ENCODE measurements at places on chromosomes 5 and 9.

DNA sequence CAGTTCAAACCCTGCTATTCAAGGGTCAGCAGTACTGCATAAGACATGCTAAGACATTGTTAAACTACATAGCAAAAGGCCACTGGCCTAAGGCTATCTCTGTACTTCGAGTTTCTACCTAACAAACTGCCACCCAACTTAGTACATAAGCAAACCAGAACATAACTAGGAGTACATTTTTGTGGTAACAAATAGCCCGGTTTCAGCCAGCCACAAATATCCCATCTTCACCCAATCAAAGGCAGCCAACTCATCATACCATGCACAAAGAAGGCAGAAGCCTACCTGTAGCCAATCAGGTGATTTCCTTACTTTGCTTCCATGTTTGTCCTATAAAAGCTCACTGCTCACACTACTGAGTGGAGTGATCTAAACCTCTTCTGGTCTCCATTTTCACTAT, 201.4 kb downstream of the SMARCA2 start:
- peak; percentile 16 for DNase-seq

- DNase-seq = no peak
Measured at GRCh38 chr9:87102126-87102525, 154.8 kb upstream of the GAS1 start.

- DNase-seq = no peak
Measured at GRCh38 chr5:112895682-112896081, 26.3 kb downstream of the REEP5 start.

- no peak for DNase-seq
Measured at GRCh38 chr9:97565262-97565661, 63.8 kb downstream of the TMOD1 start.

DNA sequence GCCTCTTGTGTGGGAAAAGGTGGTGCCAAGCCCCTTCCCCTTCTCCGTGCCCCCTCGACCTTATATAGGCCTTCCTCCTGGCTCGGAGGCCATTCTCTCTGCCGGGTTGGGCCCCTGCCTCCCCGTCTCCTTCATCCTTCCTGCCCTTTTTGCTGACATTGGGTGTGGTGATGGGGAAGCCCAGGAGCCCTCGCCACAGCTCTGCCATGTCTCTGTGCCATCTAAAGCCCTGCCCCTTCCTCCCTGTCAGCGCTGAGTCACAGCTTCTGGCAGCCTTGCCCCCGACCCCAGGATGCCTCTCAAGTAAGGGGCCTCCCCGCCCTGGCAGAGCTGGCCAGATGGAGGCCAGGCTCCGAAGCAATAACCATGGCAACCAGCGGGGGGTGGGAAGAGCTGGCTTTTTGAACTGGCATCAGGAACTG, 30.4 kb downstream of the JADE2 start:
- DNase-seq = peak; percentile 94

GRCh38 chr9:126719618-126720031, 85.2 kb upstream of the ZBTB43 start:
- DNase-seq = peak; percentile 77

GRCh38 chr9:115362101-115362500, 244.1 kb upstream of the TNC start:
- DNase-seq = no peak

DNA sequence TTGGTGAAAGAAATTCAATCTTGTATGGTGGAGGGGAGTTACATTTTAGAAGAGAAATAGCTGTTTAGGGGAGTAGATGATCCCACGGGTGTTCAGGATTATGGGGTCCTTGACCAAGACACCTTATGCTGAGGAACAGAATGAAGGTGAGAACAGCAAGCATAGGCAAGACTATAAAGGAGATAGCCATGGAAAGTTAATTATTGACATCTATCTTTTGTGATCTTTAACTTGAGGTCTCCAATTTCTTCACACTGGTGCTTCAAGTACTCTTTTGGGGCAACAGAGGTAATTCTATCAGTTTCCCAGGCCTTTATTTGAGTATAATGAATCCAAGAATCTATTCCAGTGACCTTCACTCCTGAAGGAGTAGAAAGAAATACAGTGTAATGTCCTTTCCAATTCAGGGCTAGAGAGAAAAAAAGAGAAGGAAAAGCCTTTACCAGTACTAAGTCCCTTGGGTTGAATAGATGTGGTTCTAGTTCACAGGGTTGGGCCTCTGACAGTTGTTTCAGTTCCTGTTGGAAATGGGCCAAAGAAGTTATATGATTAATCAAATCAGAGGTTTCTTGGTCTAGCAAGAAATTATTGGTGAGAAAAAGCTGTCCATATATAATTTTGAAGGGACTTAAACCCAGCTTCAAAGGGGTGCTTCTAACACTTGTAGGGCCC, 2104.1 kb upstream of the ACO1 start:
- no peak for DNase-seq

DNA sequence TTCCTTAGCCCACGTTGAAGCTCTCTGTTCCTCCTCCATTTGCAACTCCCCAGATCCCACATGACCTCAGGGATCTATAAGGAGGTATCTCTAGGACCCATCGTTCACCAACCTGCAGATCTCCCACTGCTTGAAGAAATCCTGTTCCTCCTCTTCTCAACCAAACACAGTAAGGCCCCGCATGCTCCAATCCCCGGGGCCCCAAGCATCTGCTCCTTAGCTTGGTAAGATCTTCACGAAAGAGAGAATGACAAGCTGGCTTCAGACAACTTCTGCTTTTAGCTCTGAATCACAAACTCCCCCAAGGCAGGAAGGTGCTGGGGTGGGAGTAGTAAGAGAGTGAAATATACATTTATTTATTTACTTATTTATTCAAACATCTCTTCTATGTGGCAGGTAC, 33.0 kb upstream of the ARHGAP26 start:
- DNase-seq = no peak

GRCh38 chr5:66813306-66813705, 217.1 kb downstream of the MAST4 start:
- DNase-seq = no peak

DNA sequence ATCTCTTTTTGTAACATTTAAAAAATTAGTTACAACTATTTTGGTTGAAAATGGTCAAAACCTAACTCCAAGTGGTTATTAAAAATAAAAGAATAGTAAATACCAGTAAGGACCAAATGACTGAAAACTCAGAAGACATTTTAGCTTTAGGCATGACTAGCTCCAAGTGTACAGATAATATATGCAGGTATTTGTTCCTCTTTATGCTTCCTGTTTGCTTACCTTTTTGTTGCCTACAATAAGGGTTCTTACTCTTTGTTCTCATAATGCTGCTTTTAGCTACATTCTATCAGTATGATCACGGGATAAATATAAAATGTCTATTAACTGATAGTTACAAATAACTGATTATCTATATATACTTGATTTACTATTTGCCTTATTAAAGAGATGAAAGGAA, 259.6 kb downstream of the CDH12 start:
- DNase-seq = no peak

- no peak for DNase-seq
Measured at GRCh38 chr5:132684491-132684890, 10.7 kb downstream of the IL4 start.

GRCh38 chr9:89080193-89080592, 88.9 kb downstream of the S1PR3 start:
- DNase-seq = no peak

GRCh38 chr5:141743866-141744272, 61.8 kb upstream of the ARAP3 start:
- DNase-seq = no peak

DNA sequence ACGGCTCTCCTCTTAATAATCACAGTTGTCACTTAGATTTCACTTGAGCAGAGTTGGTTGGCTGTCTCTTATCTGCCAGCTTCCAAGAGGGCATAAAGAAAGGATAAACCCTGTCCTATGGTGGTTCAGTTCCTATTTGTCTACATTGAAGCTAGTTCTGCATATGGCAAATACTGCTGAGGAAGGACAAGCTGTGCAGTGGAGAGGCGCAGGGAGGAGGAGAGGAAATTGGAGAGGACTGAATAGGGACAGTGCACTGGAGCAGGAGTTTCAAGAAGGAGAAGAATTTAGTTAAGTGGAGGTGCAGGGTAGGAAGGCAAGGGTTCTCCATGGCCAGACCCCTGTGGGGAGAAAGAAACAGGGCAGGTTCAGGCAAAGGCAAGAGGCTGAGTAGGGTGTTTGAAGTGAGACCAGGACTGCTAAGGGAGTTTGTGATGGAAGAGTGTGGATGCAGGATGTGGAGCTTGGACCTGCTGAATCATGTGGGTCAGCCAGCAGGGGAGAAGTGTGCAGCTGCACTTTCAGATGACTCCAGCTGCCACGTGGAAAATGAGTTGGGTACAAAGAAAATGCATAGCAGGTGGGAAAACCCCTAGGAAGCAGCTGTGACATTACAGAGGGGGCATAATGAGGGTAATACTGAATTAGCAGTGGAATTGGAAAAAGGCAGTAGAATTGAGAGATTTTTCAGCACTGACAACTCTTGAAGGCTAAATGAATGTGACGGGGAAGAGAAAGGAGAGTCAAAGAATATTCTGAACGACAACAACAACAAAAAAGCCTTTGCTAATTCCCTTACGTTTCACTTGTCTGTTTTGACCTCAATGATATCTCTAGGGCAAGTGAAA, 66.8 kb downstream of the MAMDC2 start:
- peak; percentile 62 for DNase-seq

DNA sequence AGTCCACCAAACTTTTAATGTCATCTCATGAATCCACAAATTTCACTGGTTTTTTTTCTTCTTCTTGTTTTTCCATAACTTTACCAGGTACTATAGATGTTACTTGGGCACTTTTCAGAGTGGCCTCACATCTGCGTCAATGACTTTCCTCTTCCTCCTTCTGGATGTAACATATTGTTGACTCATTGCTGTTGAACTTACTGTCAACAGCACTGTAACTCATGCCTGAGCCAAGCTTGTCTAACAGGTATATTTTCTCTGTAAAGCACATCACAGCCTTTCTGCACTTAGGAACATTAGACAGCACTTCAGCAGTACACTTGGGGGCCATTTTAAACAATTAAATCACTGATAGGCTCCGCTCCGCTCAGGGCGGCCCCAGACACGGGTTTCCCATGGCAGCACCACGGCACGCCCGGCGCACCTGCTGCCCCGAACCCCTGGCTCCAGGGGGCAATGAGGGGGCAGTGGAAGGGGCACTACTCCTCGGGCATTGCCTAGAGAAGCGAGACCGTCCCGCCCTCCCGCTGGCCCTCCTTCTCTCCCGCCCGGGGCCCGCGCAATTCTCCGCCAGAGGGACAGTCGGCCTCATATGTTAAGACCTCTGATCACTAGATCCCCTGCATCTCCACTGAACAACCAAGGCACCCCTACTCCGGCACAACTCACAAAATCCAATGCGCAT, 41.9 kb upstream of the SPATA31C2 start:
- no peak for DNase-seq

- DNase-seq = no peak
Measured at GRCh38 chr9:123120131-123120530, 86.7 kb downstream of the GPR21 start.

- peak; percentile 76 for DNase-seq
Measured at GRCh38 chr5:34656001-34656699, at the start of gene RAI14. TSS of gene RAI14 (plus strand) at chr5:34656328. CDS start at chr5:34686920, 30,592 bp downstream.

- no peak for DNase-seq
Measured at GRCh38 chr9:92964607-92965060, 17.3 kb downstream of the FGD3 start.

DNA sequence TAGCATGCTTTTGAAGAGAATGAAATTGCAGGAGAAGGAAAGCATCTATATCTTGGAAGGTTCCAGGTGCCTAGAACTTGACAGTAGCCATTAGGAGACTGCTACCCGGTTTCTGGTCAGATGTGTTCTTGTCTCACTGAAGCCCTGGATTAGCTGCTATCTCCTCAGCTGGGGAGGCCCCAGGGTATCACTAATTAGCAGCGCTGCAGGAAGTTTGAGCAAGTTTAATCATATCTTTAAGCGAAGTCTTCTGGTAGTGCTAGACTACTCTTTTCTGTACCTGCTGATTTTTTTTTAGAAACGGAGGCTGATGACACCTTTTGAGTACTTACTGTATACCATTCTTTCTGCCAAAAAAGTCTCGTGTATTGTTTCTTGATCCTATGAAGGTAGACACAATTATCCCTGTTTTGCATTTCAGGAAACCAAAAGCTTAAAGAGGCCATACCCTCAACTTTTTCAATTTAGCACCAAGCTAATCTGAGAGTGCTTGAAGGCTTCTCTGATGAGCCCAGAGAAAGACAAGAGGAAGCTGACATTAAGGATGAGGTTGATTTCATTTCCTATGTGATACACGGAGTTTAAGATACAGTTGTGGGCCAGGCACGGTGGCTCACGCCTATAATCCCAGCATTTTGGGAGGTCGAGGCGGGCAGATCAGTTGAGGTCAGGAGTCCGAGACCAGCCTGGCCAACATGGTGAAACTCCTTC, 201.3 kb downstream of the ARHGAP26 start:
- DNase-seq = no peak

DNA sequence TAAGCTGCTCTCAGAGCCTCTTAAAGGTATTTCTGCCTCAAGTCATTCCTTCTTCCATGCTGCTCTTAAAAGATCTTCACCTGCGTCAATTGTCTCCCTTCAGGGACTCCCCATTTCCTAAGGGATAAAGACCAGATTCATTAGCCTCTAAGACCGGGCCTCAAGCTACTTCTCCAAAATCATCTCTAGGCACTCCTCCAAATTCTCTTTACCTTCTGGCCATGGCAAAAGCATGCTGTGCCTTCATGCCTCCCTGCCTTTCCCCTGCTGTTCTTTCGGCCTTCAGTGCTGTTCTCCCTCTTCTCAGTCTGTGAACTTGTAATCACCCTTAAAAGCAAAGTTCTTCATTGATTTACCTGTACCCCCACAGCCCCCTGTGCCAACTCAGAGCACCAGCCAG, 4.4 kb downstream of the TMOD1 start:
- DNase-seq = no peak

- no peak for DNase-seq
Measured at GRCh38 chr5:126927429-126927828, 102.9 kb downstream of the MARCHF3 start.

- DNase-seq = no peak
Measured at GRCh38 chr5:176334031-176334770, 27.4 kb downstream of the KIAA1191 start.

DNA sequence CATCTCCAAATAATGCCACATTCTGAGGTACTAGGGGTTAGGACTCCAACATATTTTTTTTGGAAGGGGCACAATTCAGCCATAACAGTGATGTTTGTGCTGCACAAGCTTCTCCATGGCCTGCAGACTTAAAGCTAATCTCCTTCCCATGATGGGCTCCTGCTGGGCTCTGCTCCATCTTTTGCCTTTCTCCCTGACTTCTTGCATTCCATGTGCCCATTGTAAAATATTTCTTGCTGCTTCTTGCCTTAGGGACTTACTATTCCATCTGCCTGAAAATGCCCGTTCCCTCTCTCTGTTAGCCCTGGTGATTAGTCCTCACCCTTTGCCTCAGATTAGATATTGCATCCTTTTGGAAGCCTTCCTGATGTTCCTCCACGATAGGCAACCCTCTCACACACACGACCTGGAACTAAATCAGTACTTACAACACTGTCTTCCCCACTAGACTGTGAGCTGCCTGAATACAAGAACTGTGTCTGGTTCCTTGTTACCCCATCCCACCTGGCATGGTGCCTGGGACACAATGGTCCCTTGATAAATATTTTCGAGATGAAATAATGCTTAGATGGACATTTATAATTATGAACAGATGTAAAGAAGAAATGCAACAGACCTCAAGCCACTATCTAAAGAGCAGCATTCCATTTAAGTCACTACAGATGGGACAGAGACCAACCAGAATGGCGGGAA, 33.5 kb downstream of the OR1J1 start:
- DNase-seq = no peak

GRCh38 chr9:90801241-90801972, at the start of gene SYK:
TSS of gene SYK (plus strand) at chr9:90801819. CDS start at chr9:90843899, 42,080 bp downstream.
- peak; percentile 30 for DNase-seq

- DNase-seq = no peak
Measured at GRCh38 chr9:131474711-131475110, 28.0 kb upstream of the POMT1 start.
